NCI-H446 treated with DMSO at 0.1 percent for 48 hours (cell line): ENCODE measurements at places on chromosomes 5 and 9.

GRCh38 chr9:37433867-37434371 is 11.4 kb downstream of the GRHPR start:
- no peak for DNase-seq

DNA sequence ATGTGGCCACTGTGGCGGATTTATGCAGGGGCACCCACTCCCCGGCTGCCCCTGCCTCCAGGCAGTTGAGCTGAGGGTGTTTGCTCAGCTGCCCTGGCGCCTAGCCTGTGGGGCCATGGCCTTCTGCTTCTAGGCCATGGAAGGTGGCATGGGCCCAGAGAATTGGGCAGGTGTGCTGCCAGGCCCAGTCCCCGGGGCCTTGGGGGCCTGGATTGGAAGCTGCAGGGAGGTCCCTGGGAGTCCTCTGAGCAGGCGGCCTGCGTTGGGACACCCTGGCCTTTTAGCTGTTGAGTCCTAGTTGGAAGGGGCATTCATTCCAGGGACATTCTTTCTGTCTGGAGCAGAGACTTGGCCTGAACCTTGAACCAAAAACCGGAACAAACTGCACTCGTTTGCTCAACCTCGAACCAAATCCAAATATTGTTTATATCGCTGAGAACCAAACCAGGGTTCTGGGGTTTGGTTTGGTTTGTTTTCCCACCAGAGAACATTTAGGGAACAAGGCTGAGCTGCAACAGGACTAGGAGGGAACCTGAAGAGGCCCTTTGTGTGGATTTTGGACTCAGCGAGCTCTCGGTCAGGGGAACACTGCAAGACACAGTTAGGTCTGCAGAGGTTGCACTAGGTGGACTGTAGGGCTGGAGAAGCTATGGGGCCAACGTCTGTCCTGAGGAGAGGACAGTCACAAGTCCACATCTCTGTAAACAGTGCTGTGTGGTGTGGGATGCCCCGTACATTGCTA is 116.8 kb downstream of the BOD1 start:
- DNase-seq = no peak

DNA sequence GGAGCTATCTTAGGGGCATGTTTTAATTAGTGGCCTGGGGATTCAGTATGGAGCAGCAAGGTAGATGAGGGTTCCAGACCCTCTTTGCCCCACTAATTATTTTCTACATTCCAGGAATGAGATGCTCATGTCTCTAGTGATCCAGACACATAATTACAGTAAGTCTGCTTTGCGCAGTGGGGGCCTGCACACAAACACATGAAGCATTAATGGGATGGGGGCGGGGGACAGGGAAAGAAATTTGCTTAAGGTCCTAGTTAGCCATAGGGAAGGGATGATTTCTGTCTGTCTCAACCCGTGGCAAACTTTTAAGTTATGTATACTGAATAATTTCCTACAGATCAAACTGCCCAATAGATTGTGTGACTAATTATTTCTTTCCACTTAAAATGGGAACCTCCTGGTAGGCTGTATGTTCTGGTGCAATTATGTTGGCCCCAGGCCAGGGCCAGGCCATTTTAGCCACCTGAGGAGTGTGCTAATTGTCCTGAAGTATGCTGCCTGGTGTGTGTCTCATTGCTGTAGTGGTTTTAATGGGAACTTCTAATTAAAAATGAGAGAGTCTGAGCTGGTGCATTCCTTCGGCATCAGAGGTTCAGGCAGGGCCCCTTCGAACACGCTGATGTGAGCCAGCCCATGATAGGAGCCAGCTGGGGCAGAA is 134.4 kb downstream of the PTTG1 start:
- DNase-seq = no peak

GRCh38 chr5:79436821-79437220 is 77.1 kb downstream of the HOMER1 start:
- DNase-seq = no peak
